ENCODE measurements at places on chromosomes 4 and X.

DNA sequence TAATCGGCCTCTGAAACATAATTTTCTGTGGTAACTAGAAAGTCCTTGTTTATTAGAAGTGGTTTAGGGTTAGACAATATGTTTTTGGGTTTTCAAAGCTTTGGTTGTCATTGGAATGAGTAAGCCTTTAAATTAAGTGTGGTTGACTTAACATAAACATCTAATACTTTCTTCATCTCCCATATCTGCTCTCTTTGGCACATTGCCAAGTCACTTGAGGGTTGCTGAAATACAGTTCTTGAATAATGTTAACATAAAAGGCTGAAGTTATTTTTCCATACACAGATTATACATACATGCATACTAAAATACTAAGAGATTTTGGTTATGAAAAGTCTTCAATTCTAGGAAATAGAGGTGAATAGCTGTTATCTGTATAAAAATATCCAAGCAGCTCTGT, 241.7 kb upstream of the BMP3 start:
- DNase-seq = no peak

- no peak for DNase-seq
Observed at GRCh38 chrX:56429581-56429980, 133.8 kb upstream of the UBQLN2 start.

DNA sequence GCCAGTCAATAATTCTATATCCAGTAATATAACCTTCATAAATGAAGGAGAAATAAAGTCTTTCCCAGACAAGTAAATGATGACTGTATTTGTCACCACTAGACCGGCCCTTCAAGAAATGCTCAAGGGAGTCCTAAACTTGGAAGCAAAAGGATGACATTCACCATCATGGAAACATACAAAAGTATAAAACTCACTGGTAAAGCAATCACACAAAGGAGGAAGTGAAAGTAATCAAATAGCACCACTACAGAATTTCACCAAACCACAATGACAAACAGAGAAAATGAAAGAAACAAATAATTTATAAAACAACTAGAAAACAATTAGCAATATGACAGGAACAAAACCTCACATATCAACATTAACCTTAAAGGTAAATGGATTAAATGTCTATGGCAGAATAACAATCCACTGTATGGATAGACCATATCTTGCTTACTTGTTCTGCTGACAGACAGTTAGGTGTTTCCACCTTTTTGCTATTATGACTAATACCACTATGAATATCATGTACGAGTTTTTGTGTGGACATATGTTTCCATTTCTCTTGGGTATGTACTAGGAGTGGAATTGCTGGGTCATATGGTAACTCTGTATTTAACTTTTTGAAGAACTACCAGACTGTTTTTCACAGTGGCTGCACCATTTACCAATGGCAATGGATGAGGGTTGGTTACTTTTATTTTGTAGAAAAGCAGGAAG, 44.9 kb downstream of the NAT8L start:
- DNase-seq = no peak

- no peak for DNase-seq
Observed at GRCh38 chrX:47645530-47645929, 4.8 kb downstream of the ELK1 start.

DNA sequence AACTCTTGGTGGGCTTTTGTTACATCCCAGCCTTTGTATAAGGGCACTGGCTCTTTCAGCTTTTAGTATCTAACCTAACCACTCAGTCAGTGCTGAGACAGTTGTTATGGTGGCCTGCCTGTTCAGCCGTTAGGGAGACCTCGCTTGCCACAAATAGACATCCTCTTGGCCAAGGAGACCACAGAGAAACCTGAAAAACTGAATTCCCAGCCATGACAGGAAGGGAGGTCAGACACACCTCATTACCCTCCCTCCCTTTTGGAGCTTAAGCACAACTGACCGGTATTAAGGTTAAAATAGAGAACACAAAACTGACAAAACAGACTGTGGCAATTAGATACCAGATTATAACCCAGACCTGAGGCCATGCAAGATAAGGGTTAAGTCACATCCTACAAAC, 1639.3 kb downstream of the RPA4 start:
- DNase-seq = no peak

GRCh38 chrX:153644356-153645125, 2.5 kb upstream of the DUSP9 start:
- no peak for DNase-seq

DNA sequence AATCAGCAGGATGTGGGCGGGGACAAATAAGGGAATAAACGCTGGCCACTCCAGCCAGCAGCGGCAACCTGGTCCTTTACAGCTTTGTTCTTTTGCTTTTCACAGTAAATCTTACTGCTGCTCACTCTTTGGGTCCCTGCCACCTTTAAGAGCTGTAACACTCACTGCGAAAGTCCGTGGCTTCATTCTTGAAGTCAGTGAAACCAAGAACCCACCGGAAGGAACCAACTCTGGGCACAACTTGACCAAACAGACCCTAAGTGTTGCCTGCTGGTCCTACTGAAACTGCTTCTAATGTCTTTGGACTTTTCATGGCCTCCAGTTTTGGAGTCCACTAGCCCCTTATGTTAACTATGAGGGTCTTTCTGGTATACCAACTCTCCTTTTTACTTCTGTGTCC, 566.2 kb upstream of the IGFBP7 start:
- DNase-seq = no peak

GRCh38 chr4:3054169-3054759, 20.1 kb downstream of the HTT-AS start:
- DNase-seq = no peak

GRCh38 chr4:143353797-143354196, 17.1 kb downstream of the GAB1 start:
- DNase-seq = no peak

DNA sequence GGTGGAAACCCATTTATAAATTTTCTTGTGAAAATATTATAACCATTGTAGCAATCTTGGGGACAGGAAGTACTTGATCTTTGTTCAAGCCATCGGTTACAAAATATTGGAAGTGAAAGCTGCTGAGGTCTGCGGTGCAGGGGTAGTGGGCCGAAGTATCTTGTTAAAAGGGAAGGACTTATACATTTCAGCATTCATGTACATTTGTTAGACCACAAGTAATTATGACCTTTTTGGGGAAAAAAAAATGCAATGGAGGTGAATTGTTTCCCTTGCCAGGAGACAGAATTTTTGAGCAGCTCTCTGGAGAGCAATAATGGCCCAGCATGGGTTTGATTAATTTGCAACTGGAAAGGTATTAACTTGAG, 121.3 kb downstream of the EGF start:
- DNase-seq = no peak

DNA sequence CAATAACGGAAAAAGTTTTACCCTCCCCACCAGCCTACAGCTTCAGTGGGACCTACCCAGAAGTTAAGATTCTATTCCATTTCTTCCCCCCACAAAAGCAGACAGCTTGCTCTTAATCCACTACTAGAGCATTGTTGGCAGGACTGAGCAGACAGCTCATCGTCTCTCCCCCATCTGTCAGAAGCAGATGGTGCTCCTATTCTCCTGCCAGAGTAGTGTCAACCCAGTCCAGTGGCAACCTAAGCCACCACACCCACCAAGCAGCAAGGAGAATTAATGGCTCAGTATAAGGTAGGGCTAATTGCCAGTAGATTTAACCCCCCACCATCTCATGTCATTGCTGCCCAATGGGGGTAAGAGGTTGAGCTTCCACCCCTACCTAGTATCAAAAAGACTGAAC, 62.0 kb downstream of the AWAT2 start:
- DNase-seq = no peak

GRCh38 chrX:114017086-114017485, 566.8 kb upstream of the HTR2C start:
- no peak for DNase-seq

DNA sequence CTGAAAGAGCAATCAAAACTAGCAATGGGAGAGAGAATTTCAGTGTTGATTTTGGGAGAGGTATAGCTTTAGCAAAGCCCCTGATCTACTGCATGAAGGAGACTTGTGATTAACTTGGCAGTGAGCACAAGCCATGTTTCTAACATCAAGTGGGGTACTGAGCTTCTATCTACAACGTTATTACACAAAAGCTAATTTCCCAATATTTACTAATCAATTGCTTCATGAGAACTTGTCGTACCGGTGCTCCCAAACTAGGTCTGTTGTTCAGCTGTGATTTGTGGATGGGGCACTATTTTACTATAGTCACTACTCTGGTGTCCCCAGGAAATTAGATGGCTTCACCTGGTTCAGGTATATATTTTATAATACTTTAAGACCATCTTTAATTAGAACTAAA, 16.2 kb downstream of the ANK2 start:
- no peak for DNase-seq

DNA sequence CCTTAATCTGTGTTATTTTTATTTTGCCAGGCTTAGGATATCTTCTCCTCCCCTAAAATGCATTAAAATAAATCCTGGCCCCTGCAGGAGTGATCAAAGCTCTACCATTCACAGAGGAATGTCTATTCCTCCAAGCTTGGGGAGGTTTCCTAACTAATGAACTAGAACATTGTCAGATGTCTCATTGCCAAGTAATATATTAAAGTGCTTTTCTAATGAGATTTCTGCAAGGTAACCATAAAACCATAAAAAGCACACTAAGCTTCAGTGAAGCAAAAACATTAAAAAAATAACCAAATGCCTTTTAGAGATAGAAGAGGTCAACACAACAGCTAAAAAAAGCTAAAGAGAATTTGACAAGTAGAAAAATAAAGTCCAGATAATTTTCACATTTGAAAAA, 34.8 kb downstream of the IGFBP7 start:
- no peak for DNase-seq

DNA sequence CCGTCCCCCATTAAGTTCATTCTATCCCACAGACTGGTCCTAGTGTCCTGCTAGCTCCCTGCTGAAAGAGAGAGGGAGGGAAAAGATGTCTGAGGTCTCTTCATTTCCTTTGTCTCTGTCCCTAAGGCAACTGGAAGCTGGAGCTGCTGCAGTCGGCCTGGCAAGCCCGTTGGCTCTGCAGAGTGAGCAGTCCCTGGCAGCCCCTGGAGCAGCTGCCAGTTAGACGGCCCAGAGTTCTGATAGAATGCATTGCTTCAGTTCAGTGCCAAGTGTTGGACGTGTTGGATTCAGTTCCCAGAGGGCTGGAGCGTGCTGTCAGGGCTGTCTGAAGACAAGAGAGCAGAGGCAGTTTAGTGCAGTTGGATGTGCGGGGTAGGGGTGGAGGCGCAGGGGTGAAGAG, 975 bp downstream of the KCNE5 start:
- peak; percentile 48 for DNase-seq

GRCh38 chr4:155881555-155881954, 15.5 kb upstream of the ASIC5 start:
- no peak for DNase-seq

DNA sequence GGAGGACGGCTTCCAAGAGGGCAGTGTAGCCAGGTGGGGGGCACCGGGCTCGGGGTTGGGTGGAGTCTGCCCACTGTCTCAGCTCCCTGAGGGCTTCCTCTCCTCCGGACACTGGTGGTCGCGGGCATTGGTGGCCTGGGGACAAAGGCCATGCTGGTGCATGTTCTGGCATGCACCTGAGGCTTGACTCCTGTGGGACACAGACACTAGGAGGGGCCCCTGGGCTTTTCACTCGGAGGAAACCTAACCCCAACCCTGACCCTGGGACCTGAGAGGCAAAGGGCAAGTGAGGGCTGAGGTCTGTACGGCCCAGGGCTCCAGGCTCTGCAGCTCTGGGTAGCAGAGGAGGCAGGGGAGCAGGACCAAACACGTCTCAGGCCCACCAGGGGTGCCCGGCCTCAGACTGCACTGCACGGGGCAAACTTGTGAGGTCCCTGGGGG, 22.3 kb upstream of the FGFR3 start:
- no peak for DNase-seq

GRCh38 chr4:164239976-164240375, 514.0 kb upstream of the SMIM31 start:
- DNase-seq = no peak

- DNase-seq = no peak
Observed at GRCh38 chr4:189656641-189657040, 284.0 kb upstream of the FRG1 start.

- DNase-seq = no peak
Observed at GRCh38 chr4:131509521-131509920, 1639.6 kb upstream of the PCDH10 start.

DNA sequence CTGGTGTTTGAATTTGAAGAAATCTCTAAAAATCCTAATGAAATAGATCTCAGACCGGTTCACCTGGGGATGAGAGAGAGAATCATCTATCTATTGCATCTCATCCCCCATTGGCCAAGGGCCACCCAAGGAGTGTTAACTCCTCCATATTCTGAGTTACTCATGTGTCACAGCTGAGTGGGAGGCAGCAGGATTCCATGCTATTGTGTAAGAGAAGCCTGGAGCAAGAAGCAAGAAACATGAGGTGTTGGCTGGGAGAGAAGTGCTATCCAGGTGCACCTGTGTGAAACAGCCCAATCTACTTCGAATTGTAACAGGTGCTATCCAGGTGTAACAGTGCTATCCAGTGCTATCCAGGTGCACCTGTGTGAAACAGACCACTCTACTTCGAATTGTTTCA, 150.3 kb upstream of the MAOA start:
- no peak for DNase-seq

GRCh38 chr4:42683393-42683792, 26.5 kb upstream of the ATP8A1 start:
- no peak for DNase-seq

DNA sequence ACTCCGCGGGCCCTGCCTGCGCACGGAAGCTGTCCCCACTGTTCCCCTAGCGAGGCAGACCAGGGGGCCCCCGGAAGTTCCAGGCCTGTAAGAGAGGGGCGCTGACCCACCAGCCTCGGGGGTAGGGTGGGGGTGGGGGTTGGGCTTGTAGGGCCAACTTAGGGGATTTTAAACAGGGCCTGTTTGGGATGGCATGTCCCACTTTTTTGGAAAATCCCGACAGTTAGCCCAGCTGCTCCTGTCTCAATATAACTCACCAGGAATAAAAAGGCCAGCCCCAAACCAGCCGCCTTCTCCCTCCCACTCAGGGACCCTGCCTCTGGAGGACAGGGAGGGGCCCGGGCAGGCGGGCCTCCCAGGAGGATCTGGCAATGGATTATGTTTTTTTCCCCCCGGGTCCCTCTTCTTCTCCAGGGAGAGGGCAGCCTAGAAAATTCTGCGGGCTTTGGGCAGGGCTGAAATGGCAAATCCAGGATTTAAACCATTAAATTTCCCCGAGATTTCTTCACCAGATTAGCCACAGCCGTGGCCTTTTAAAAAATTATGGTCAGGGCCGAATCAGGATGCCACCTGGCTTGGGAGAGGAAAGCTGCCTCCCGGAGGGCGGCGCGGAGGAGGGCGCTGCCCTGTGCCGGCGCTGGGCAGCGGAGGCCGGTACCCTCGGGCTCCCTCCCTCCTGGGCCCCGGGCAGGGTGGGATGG, 957 bp downstream of the PPP2R2C start:
- no peak for DNase-seq

- DNase-seq = no peak
Observed at GRCh38 chr4:41878170-41878969, 56.9 kb upstream of the TMEM33 start.

DNA sequence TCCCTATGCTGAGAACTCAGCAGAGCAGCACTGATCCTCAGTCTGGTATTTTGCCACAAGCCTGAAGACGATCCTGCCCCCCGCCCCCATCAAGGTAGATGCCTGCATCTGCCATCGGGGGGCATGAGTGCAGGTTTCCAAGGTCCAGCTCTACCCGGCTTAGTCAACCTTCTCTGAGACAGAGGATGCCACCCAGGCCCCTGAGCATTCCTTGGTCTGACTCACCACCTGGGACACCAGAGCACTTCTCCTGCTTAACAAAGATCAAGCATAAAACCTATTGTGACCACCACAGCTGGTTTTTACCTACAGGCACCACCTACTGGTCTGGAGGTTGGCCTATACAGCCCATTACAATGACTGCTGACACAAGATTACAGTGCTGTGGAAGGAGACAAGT, 1168.1 kb downstream of the PCDH19 start:
- no peak for DNase-seq

- no peak for DNase-seq
Observed at GRCh38 chr4:167642250-167642649, 408.0 kb upstream of the SPOCK3 start.

Data from right forelimb (tissue), 1 donor.